ENCODE measurements at places on chromosomes 6 and 20.

DNA sequence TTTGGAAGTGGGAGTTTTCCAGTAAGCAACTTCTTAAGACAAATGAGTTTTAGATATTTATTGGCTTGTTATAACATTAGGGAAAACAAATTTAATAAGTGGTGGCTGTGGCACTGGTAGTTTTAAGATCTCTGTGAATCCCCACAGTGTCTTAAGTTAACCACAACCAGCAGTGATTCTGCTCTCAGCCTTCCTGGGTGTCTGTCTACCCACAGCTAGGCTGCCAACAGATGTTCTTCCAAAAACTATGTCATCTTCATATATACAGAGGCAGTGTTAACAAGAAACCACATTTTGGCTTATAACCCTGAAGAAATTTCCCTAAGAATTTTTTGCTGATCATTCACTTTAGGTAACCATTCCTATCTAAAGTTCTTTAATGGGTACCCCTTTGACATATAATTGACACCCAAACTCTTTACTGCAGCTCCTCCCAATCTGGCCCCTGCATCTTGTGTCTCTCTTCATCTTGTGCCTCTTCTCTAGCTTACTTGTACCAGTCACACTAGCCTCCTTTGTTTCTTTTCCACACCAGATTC, 52.7 kb downstream of the TOP1 start:
- no peak for DNase-seq

GRCh38 chr20:57465486-57465885, 59.5 kb downstream of the CTCFL start:
- DNase-seq = no peak

- no peak for DNase-seq
These were observed 422.8 kb downstream of the CBLN4 start for GRCh38 chr20:55582498-55582897.

GRCh38 chr20:57361517-57361916, 10.5 kb downstream of the RAE1 start:
- DNase-seq = no peak

- DNase-seq = peak; percentile 79
These were observed 41.7 kb downstream of the UBE2V1 start for GRCh38 chr20:50071039-50071888.

DNA sequence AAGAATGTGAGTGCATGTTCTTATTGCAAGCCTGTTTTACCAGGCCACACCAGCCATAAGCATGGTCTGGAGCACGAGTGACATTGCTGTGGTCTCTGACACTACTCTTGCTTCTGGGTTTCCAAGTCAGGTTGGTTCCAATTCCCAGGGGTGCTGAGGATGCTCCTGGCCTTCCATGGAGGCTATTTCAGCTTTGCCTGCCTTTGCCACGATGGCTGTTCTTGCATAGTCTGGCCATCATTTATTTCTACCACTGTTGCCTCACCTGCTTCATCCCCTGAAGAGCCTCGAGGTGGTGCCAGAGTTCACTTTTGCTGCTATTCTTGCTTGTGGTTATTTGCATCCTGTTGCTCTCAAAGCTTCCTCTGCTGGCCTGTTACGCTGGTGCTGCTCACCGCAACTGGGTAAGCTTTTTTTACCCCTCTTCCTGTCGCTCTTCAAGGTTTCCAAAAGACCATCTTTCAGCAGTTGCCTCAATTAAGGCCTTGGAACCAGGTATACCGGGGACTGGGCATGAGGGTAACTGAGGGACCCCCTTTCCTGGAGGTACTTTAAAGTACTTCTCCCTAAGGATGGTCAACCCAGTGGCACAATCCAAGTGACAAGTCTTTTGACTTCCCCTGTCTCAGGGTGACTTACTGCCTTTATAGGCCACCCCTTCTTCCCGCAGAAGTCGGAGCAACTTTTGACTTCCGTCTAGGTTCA, 64.5 kb downstream of the AKAP7 start:
- no peak for DNase-seq

GRCh38 chr6:129267028-129267427, 384.1 kb downstream of the LAMA2 start:
- no peak for DNase-seq

- no peak for DNase-seq
These were observed 17.1 kb downstream of the SULF2 start for GRCh38 chr20:47768016-47768824.

DNA sequence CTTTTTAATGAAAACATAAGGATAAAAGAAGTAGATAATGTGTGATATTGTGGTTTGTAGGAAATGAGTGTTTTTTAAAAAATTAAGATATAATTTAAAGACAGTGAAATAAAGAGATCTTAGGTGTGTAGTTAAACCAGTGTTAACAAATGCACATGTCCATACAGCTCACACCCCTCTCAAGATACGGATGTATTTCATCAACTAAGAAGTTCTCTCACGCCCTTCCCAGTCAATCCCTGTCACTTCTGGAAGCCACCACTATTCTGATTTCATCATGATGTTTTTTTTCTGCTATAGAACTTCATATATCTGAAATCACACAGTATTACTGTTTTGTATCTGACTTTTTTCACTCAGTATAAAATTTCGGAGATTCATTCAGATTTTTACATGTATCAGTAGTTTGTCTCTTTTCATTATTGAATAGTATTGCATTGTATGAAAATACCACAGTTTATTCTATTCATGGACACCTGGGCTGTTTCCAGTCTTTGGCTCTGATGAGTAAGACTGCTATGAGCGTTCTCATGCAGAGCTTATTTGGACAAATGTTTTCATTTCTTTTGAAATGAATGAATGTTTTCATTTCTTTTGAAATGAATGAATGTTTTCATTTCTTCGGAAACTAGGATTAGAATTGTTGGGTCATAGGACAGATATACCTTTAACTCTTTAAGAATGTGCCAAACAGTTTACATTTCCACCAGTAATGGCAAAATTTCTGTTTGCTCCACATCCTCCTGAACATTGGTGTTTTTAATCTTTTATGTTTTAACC, 49.7 kb upstream of the ELOVL5 start:
- DNase-seq = no peak

GRCh38 chr6:124823240-124824111, 138.8 kb upstream of the RNF217 start:
- no peak for DNase-seq
